ENCODE measurements at places on chromosomes 4 and X.
A peak's percentile ranks its signal among the peaks of the same experiment; 100 is the strongest.

DNA sequence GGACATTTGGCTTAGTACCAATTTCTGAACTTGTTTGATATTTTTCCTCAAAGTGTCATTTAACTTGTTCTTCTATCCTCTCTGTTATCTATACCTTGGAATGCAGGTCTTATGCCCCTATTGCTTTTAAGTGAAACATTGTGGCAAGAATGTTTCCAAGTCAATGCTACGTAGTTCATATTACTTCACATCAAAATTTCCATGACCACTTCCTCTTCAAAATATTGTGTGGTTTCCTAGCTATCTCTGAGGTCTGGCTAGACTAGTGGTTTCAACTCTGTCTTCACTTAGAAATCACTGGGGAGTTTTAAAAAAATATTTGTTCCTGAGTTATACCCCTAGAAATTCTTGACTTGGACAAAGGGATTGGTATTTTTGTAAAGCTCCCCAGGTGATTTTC is 20.2 kb upstream of the RASGEF1B start:
- no peak for DNase-seq

GRCh38 chrX:29024871-29025270 is 437.6 kb downstream of the IL1RAPL1 start:
- DNase-seq, result no peak

GRCh38 chr4:108556588-108557200 is 63.7 kb upstream of the RPL34 start:
- no peak for DNase-seq

DNA sequence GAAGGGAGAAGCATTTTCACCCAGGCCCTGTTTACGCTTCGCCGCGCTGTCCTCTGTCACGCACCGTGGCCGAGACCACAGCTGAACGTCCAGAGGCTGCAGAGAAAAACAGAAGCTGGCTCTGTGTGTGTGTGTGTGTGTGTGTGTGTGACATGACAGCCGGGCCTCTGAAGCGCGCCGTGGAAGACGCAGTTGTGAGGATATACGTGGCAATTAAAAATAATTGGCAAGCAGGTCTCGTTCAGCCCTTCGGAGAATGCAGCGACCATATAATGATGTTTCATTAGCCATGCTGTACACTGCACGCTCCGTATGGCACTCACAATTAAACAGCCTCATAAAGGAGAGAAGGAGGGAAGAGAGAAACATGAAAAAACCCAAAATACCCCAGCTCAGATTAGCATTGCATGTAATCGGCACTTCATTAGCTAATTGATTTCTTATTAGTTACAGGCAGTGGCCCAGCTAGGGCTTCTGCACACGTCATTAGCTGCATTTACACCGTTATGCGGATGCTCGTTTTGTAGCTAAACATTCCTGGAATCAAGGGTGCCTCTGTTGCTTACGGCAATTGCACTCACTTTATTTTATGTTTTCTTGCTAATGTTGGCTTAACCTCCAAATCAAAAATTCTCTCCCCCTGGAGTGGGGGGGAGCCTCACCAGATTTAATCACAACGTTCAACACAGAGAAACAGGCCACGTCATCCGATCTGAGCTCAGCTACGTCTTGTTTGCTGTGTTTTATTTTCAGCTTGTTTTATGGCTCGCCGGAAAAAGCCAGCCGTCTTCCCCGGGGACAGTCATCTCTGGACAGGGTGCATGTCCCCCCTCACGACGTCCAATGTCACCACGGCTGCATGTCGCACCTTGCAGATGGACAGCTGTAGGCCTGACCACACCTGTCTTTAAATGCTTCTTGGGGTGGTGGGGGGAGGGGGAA is 74.6 kb upstream of the SHOX start:
- no peak for DNase-seq

DNA sequence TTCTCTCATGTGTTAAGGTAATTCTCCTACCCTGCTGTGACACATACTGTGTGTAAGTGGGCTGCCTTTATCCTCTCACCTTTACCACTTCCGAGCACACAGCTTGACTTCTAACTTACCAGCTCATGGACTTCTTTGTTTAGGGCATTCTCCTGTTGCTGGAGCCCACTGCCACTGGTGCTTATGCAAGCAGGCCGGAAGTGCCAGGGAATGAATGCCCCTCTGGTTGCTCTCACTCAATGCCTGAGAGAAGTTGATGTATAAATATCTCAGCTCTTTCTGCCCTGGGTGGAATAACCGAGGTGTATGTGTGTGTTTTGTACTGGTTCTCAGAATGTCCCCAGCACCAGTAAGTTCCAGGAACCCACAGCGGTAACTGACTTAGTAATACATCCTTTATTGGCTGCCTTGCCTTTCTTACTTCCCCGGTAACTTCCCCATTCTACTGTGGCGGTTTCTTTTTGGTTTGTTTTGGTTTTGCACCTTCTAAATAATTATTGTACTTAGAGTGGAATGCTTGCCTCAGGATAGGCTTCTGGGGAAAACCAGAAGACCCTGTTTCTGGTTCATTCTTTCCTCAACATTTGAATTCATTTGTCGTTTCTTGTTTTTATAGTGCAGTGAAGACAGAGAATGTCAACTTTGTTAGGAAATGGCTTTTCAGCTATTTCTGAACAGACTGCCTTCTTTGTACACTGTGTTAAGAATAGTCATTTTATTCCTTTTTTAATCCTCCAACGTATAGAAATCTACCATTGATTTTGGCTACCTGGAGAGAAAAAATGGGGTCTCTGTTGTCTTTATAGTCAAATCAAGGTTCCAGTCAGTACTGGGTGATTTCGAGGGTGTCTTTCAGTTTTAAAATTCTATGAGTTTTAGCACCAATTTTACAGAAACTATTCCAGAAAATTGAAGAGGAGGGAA is 45.4 kb downstream of the CXorf58 start:
- DNase-seq, result peak; percentile 8

DNA sequence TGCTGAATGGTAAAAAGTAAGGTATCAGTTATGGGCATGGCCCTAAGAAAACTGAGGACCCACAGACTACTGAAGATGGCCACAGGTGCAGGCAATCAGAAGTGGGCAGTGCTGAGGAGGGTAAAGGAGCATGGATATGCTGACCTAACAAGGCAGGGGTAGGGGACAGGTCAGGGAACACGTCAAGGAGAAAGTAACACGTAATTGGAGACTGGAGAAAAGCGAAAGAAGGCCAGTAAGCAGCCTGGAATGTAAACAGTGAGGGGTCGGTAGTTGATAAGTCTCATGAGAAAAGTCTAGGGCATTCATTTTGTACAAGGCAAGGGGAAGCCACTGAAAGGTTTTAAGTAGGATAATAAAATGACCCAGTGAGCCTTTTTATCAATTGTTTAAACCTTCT is 153.3 kb downstream of the PRDM5 start:
- DNase-seq, result no peak

DNA sequence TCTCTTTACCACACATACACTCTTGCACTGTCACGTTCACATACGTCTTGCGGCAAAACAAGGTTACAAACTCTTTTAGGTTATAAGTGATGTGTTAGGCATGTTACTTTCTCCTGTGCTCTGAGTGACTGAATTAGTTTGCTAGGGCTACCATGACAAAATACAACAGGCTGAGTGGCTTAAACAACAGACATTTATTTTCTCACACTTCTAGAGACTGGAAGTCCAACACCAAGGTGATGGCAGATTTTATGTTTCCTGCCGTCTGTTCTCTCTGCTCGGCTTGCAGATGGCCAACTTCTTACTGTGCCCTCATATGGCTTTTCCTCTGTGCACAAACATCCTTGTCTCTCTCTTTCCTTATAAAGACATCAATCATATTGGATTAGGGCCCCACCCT is 1224.3 kb upstream of the TENM3 start:
- DNase-seq, result no peak
